ENCODE measurements at places on chromosomes 12 and 14.

DNA sequence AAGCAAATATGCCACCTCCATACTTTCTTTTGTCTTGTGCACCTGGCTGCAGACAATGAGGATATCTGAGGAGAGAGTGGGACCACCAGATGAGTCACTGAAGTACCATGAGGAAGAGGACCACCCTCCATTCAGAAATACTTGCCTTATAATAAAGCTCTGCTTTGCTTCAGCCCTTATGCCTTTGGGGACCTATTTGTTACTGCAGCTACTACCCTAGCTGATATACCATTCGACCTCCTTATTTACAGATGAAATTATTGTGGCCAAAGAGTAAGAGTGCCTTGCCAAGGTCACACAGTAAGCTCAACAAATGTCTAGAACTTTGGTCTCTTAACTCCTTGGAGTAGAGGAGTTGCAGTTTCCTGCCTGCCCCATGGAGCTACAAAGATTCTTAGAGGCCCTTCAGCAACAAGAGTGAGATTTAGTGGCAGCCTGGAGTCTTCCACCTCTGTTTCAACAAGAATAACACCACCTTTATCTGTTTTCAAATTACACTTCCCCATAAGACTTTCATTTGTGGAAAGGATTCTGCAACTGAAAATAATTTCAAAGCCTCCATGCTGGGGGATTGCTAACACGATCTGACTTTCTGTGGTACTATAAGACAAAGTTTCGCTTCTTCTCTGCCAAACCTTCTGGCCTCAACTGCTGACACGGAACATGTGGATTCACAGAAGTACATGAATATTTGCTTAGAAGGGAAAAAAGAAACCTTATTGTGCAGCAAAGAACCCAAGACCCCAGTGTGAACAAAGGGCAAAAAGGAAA lies 3.6 kb downstream of the CMKLR1 start:
- DNase-seq: no peak

DNA sequence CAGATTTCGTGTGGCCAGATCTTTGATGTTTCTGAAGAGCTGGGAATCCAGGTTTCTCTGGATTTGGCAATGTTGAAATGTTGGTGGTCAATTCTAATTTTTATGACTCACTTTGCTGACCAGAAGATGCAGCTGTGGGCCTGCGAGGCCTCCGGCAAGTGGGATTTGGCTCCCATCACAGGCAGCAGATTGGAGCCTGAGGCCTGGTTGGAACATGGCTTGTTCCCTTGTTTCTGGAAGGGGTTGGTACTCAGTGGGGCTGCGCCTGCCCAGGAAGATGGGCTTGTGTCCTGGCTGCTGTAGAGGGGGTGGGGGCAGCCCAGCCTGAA lies 23.1 kb downstream of the FBRSL1 start:
- no peak for DNase-seq

DNA sequence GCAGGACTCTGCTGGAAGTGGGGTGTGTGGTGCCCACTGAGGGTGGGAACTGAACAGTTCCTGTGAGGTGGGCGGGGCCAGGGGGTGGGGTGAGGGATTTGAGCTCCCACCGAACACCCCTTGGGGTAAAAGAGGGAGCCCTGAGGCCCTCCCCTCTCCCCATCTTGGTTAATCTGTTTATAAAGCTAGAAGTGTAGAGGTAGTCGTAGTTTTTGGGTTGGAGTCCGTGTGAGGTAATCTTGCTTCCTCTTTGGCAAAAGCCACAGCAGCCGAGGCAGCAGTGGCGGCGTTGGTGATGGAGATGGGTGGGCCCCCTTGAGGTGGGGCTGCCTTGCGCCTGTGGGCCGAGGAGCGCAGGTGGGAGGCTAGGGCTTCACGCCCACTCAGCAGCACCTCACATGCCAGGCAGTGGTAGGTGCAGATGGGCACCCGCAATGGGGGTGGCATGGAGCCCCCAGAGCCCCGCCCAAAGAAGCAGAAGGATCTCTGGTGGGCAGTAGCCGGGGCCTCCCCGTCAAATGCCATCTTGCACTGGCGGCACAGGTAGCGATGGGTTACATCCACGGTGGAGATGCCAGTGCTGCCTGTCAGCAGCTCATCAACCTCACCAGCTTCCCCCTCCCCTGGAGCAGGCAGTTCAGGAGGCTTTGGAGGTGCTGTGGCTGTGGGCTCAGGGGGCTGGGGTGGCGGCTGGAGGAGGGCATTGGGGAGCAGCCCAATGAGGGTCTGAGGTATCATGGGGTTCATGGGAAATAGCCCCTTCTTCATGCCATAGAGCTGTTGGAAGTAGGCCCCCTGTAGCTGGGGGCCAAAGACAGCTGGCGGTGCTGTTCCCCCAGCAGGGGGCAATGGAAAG lies 29.6 kb downstream of the ZFHX2 start:
- no peak for DNase-seq

DNA sequence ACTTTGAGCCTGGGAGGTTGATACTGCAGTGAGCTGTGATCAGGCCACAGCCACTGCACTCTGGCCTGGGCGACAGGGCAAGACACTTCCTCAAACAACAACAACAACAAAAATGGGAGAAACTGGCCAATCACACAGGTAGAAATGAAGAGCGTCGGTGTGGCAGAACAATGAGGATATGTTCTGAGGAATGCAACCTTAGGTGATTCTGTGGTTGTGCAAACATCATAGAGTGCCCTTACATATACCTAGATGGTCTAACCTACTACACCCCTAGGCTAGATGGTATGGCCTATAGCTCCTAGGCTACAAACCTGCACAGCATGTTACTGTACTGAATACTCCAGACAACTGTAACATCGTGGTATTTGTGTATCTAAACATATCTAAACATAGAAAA lies 3.7 kb upstream of the PRDM4 start:
- DNase-seq: no peak

GRCh38 chr14:68512088-68512487 lies 280.8 kb downstream of the ZFP36L1 start:
- DNase-seq: no peak

DNA sequence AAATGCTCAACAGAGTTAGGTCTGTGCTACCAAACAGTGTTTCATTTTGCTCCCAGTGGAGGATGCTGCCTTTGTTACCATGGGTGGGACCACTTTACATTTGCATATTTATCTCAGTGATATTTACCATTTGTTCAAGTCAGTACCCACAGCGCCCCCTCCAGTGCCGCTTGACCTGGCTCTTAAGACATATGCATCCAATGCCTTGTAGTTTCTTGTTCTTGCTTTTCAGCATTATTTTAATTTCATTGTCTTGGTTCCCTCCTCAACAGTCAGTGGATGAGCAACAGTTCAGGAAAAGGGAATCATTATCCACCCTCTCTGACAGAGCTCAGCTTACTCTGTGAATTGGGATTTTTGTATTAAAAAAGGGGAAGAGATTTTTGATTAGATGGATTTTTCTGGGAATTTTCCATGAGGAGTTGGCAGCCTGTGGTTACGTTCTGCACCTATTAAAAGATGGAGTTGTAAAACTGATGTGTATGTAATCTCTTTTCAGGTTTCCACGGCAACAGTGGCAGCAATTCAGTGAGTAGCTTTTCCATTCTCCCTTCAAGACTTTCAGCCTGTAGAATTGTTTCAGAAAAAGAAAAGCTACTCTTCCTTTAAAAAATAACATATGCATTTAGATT lies 240.5 kb upstream of the DAAM1 start:
- DNase-seq: peak; percentile 65
